ENCODE measurements at places on chromosomes 16 and 17.
A peak's percentile ranks its signal among the peaks of the same experiment; 100 is the strongest.

GRCh38 chr17:62644487-62645173 is 17.2 kb downstream of the MRC2 start:
- DNase-seq = no peak

DNA sequence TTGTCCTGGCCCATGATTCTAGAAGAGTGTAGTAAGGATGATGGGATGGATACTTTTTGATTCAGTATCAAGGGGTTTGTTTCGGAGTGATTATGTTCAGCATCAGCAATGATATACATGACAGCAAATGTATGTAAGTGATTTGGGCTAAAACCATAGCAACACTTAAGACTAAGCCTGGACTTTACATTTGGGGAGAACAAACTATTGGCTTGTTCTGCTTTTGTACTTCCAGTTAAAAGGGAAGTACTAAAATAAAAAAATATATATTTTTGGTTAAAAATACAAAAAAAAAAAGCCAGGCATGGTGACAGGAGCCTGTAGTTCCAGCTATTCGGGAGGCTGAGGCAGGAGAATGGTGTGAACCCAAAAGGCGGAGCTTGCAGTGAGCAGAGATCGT is 20.5 kb upstream of the DHX8 start:
- DNase-seq = no peak

DNA sequence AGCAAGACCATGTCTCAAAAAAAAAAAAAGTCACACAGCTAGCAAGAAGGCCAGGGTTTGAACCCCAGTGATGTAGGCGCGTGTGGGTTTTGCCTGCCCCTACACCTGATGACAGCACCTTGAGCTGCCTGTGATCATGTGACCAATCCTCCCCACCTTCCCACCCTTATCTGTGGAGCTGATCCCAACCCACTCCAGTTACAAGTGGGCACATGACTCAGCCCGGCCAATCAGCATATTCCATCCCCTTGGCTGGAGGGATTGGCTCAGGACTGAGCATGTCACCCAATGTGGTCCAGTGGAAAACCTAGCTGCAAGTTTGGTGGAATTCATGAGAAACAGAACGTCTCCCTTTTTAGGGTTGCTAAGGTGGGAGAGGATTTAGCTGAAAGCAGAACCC is 6.6 kb downstream of the TMEM114 start:
- no peak for DNase-seq

- no peak for DNase-seq
Observed at GRCh38 chr16:8919089-8919933, 37.2 kb downstream of the LITAFD start.

DNA sequence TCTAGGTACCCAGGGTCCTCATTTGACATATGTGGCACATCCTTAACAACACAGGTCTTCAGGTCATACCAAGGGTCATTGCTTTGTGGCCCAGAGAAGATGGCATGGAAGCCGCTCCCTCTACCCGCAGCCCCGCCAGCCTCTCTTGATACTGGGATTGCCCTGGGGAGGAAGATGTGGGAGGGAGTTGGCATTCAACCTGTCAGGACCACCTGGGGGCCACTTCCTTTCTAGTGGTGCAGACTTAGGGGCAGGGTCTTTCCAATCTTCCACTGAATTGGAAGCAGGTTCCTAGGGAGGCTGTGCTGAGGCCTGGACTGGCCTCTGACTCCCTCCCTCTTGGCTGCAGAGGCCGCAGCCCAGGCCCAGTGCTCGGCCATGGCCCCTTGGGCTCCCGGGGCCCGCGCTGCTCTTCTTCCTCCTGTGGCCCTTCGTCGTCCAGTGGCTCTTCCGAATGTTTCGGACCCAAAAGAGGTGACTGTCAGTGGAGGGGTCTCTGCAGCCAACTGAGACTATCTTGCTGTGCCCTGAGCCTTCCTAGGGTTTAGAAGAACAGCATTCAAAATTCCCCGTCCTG is 5.1 kb upstream of the HEXIM1 start:
- DNase-seq = no peak

- DNase-seq = no peak
Observed at GRCh38 chr16:67483731-67484525, 581 bp upstream of the AGRP start.

- peak; percentile 99 for DNase-seq
Observed at GRCh38 chr16:68756239-68756915, 19.3 kb downstream of the CDH1 start.

- DNase-seq = no peak
Observed at GRCh38 chr17:16988749-16989229, 16.9 kb upstream of the TNFRSF13B start.

DNA sequence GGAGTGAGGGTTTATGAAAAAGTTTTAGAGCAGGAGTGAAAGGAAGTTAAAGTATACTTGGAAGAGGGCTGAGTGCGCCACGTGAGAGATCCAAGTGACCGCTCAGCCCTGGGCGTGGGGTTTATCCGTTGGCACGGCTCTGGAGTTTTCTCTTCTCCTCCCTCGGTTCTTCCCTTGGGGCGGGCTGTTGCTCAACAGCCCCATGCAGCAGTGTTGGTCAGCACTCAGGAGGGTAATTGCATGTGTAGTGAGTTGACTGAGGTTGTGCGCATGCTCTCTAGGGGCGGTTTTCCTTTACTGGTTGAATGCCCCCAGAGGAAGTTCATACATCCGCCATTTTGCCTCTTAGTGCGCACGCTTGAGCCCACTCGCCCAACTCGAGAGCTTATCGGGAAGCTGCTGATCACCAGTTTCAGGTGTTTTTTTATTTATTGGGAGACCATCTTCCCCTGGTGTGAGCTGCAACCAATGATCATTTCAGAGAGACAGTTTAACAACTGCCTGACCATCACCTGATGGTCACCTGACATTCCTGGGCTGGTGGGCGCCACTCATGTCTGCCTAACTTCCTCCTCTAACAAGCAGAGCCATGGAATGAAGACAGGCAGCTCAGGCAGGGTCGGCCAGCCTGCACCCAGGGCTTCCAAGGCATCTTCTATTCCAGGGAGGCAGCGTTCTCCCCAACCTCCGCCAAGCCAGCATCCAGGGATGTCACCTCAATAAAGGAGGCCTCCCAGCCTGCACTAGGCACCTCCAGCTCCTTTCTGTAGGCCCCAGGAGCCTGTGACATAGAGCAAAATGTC is 41.3 kb upstream of the DNAH17 start:
- DNase-seq = no peak

- no peak for DNase-seq
Observed at GRCh38 chr17:27538156-27538955, 82.1 kb downstream of the KSR1 start.

DNA sequence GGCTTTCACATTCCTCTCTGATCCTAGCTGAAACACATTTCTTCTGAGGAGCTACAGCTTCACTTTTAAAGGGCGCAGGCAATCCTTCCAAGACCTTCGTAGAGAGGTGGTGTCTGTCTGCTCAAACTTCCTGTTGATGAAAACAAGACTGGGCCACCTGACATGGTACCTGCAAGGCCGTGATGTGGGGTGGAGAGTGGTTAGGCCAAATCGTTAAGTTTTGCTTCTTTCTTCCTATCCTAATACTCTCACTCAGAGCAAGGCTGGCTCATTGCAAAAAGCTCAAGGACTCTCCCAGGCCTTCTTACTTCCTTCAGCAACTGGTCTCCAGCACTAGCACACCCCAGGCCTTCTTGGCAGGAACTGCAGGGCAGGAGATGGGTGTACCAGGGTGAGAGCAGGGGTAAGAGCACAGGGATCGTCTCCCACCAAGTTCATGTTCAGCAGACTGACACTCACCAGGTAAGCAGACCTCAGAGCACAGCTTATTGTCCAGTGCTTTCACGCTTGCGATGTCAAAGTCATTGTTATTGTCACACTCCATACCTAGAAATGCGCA is 10.9 kb upstream of the FOXJ1 start:
- DNase-seq = no peak

- no peak for DNase-seq
Observed at GRCh38 chr17:34442387-34443111, 79.5 kb upstream of the CCL1 start.

Data from SW480 (cell line).